ENCODE measurements at places on chromosomes 16 and 17.
A peak's percentile ranks its signal among the peaks of the same experiment; 100 is the strongest.

GRCh38 chr17:17641621-17642409 is 39.4 kb upstream of the RAI1 start:
- peak; percentile 70 for DNase-seq

DNA sequence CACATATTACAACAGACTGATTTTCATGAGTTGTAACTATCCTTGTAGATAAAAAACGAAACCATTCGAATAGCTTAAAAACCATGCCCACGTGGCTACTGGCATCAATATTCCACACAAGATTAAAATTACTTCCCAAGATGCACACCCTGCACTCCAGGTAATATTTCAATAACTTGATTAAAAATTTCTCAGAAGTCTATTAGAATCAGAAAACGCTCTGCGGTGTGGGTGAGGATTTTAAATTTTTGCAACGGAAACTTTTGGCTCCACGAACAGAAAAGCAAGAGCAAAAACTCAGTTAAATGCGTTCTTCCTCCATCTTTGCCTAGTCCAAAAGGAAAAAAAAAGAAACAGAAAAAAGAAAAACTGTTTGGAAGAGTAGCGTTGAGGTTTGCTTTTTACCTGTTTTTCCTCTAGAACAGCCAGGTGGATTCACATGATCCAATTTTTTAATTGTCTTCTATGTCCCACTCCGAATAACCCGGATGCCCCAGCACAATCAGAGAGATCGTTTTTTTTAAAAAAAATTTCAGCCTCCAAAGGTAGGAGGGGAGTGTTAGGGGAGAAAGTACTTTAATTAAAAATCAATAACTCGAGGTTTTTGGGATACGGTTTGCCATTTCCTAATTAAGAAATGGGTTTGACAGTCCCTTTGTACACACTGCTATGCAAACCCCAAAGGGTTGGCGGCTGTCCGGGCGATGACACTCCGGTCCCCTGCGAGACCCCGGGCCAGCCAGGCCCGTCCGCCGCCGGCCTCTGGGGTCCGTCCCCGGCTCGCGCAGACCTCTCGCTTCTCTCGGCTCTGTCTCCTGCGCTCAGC is 708 bp upstream of the NFAT5 start:
- no peak for DNase-seq

DNA sequence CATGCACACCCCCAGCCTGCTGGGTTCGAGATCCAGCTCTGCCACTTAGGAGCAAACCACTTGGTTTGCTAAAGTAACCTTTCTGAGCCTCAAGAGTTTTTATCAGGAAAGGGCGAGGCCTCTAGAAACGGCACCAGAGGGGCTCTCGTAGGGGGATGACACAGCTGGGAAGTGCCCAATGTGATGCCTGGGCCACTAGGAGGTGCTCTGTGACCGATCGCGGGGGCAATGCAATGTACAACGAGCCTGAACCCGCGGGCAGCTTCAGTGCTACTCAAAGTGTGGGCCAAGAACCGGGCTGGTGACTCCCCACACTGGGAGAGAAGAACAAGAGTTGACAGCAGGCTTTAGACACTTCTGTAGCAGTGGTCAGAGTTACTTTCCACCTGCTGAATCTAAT is 9.4 kb downstream of the C16orf89 start:
- DNase-seq, result no peak

- DNase-seq, result no peak
Measured at GRCh38 chr17:66747578-66748275, 87.2 kb upstream of the CACNG5 start.

DNA sequence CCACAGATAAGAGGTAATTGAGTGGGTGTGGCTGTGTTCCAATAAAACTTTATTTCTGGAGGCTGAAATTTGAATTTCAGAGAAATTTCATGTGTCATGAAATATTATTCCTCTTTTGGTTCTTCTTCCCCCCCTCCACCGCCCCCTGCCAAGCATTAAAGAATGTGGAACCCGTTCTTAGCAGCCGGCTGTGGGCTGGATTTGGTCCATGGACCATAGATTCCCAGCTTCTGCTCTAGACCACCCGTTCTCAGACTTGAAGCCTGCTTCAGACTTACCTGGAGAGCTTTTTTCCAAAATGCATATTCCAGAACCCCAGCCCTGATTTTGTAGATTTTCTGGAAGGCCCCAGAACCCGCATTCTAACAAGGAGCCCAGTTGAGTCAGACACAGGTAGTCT is 15.1 kb upstream of the LASP1NB start:
- no peak for DNase-seq

- no peak for DNase-seq
Measured at GRCh38 chr17:1180958-1181752, 1.4 kb upstream of the ABR start.

DNA sequence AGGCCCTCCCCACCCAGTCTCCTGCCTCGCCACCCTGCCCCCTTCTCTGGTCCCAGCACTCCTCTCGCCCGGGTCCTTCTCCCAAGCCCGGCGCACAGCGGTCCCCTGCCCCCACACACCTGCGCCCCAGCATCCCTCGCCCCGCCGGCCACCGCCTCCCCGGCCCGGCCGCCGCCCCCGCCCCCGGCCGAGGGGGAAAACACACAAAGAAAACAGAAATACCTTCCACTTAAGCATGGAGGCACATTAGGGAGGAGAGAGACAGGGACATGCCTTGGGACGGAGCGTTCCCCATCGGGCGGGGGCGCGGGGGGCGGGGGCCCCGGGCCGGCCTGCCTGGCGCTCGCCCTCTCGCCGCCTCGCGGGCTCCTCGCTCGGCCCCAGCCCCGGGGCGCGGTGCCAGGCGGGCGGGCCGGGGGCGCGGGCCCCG is 326 bp downstream of the SRCIN1 start:
- no peak for DNase-seq

DNA sequence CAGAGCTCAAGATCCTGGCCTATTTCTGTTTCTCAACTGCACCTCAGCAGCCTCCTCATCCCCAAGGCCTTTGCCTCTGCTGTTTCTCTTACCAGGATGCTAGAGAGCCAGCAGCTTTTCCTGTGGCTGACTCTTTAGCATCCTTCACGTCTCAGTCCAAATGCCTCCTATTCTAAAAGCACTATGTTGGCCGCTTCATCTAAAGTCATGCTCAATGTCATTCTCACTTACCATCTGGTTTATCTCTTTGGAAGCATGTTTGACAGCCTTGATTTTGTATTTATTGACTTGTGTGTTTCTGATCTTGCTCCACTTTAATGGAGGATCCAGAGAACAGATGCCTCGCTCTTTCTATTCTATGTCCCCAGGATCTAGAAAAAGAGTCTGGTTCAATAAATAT is 351.8 kb upstream of the CDH11 start:
- no peak for DNase-seq

GRCh38 chr17:76208120-76208519 is 32.2 kb downstream of the RNF157 start:
- DNase-seq, result no peak

DNA sequence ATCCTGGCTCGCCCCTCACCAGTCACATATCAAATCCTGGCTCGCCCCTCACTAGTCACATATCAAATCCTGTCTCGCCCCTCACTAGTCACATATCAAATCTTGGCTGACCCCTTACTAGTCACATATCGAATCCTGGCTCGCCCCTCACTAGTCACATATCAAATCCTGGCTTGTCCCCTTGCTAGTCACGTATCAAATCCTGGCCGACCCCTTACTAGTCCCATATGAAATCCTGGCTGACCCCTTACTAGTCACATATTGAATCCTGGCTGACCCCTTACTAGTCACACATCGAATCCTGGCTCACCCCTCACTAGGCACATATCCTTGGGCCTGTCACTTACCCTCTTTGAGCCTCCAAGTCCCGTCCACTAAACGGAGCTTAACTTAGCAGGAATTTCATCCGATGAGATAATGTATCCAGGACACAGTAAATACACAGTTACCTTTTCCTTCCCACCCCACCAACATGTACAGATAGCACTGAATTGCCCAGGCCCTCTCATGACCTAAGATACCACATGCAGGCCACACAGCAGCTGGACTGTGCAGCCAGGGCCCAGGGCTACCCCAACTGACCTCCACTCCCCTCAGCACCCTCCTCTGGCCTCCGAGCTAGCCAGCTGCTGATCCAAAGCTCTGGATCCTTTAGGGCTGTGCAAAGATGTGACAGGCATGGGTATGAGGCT is 157.8 kb upstream of the RPH3AL start:
- DNase-seq, result no peak

- no peak for DNase-seq
Measured at GRCh38 chr16:71460236-71460635, 1.8 kb downstream of the ZNF23 start.

DNA sequence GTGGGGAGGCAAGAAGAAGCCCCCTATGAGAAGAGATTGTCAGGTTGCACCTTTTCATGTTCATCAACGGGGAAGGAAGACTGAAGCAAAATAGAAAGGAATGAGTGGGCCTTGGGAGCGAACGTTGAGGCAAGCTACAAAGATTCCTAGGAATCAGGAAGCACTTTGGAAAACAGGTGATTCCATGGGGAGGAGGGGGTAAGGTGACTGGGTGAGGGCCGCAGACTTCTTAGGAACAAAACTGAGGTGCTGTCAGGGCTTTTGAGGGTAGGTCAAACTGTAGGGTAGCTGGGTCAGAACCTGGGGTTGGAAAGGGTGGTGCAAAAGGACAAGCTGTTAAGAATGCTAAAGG is 528 bp downstream of the ITFG1 start:
- no peak for DNase-seq

DNA sequence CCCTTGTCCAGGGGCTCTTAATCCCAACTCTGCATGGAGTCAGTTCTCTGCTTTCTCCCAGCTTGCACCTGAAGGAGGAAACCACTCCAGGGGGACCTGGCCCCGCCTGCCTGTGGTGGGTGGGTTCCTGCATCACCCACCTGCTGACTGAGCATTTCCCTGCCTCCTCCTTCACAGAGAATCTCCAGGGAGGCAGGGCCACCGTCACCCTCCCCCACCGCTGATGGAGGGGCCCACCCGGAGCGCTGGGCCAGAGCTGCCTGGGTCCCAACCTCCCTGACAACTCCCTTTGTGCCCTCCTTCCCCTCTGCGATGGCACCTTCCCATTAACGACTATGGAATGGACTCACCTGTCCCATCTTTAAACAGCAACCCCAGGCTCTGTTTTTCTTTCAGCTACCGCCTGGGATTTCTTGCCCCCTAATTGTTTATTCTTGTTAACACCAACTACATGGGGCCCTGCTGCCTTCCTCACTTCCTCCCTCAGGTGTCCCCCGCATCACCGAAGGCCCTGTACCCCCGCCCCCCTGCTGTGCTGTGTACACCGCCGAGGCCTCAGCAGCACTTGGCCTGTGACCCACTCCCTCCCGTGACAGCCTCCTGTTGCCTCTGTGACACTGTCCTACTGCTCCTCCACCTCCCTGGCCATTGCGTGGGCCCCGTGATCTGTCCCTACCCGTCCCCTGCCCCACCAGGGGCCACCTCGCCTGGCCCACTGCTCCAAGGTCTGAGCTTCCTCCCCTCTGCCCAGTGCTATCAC is 842 bp upstream of the TEDC2 start:
- DNase-seq, result no peak

DNA sequence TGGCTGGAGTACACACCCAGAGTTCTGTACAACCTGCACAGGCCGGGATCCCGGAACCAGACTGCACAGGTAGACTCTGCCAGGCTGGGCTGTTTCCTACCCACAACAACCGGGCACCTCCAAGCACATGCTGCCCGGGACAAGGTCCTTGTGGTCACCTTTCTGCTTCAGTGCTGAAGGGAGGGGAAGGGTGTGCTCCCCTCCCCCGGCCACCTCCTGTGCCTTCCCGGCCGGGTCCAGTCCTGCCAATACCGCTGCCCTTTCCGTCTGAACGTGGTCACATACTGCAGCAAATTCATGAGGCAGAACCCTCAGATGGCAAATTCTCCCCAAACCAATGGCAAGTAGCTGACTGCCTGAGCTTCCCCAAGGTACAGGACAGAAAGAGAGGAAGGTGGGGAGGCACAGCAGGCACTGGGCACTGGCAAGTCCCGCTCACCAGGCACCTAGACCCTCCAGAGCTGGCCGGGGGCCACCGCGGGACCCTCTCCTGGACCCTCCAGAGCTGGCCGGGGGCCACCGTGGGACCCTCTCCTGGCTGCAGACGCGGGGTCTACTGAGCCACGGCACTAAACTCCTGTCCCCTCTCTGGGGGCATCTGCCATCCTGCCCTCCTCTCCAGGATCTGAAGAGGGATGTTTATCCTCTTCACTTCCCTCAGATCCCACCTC is 22.8 kb downstream of the SLC43A2 start:
- DNase-seq, result no peak

GRCh38 chr17:2093349-2093748 is 38.4 kb downstream of the HIC1 start:
- no peak for DNase-seq

DNA sequence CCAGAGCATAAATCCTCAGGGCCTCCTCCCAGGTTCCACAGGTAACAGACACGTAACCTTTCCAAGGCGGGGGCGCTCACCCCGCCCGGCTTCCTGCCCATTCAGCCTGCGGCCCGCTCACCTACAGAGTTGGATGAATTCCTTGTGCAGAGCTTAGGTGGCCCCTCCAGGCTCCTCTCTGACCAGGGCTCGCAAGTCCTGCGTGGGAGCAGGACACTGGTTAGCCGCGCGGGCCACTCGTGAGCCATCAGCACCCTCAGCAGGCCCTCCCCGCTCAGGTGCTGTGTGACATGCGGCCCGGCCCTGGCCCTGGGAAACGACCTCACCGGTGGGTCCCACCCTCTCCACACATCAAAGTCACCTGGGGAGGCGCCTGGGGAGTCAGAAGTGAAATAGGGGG is 528 bp downstream of the TERB1 start:
- DNase-seq, result no peak

DNA sequence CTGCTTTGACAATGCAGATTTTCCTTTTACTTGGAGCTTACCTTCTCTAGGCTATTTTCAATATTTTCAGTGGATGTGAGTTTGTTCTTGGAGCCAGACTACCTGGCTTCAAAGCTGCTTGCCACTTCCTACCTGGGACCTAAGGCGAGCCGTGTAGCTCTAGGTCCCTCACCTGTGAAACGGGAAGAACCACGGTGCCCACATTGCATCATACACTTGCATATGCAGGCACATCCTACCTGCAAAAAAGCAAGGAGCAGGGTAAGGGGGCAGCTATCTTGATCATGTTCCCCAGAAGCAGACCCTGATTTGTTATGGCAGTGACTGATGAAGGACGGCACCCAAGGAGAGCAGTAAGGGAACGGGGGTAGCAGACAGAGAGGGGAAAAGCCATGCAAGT is 27.0 kb upstream of the MPRIP start:
- no peak for DNase-seq

GRCh38 chr17:7579001-7579833 is at the start of gene CD68:
CD68 (plus strand) TSS chr17:7579638; CDS start chr17:7579678, 40 bp downstream.
- DNase-seq, result no peak

DNA sequence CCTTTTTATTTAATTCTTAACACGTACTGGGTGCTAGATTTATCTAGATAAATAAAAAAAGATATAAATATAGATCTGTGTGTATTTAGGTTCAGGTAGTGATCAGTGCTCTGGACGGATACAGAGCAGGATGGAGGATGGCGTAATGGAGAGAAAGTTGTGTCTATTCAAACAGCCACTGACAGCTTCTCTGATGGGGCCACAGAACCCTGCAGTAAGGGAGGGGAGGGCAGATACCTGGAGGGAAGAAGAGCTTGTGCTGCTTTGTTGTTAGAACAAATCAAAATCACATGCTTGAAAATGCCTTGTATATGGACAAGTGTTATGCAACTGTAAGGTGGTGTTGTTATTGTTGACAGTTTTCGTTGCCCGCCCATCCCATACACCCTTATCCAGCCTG is 170.2 kb downstream of the UTP18 start:
- no peak for DNase-seq
